H54 (cell line): ENCODE measurements at places on chromosomes 6 and 20.

DNA sequence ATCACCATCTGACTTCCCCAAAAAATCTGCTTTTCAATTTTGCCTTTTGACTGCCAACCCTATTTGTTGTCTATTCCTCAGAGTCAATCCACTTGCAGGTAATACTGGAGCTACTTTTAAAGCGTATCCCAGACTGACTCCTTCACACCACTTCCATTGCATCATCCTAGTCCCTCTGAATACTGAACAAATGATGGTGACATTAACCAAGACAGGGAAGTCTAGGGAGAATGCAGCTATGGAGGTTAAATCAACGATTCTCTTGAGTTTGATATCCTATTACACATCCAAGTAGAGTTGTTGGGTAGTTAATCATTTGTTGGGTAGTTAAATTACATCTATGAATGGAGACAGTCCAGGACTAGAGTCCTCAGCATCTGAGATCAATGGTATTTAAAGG, 2.0 kb downstream of the OGFRL1 start:
- DNase-seq: no peak

DNA sequence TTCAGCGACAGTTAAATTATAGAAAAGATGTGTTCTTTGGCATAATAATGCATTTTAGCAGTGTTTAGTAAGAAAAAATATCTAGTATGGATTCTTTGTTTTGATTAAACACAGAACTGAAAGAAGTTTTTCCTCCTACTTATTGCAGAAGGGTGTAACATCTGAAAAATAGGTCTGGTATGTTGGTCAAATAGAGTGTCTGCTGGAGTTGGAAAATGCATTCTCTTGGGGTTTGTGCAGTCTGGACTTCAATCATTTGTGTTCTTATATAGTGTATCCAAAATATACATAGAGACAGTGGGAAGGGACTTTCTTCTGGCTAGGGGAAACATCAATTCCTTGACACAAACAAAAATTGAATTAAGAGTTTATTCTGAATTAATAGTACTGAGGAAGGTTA, 132.4 kb upstream of the MAN1A1 start:
- DNase-seq: no peak

GRCh38 chr20:2179949-2180348, 78.3 kb downstream of the STK35 start:
- no peak for DNase-seq

GRCh38 chr6:141551318-141551717, 581.4 kb upstream of the GJE1 start:
- no peak for DNase-seq

DNA sequence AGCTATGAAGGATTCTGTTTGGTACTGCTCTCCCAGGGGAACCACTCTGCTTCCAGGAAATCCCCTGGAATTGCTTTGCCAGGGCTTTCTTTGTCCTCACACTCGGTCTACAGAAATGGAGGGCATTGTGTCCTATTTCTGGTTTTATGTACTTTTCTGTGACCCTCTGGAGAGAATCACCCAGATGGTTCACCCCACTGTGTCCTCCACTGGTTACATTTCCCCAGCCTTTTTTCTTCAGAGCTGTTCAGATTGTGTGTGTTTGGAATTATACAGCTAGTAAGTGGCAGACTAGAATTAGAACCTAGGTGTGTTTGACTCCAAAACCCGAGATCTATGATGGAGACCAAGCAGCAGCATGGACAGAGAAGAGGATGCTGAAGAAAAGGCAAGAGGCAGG, 80.8 kb downstream of the CD164 start:
- no peak for DNase-seq

- no peak for DNase-seq
These were observed 548 bp downstream of the GNL1 start for GRCh38 chr6:30555816-30556065.

DNA sequence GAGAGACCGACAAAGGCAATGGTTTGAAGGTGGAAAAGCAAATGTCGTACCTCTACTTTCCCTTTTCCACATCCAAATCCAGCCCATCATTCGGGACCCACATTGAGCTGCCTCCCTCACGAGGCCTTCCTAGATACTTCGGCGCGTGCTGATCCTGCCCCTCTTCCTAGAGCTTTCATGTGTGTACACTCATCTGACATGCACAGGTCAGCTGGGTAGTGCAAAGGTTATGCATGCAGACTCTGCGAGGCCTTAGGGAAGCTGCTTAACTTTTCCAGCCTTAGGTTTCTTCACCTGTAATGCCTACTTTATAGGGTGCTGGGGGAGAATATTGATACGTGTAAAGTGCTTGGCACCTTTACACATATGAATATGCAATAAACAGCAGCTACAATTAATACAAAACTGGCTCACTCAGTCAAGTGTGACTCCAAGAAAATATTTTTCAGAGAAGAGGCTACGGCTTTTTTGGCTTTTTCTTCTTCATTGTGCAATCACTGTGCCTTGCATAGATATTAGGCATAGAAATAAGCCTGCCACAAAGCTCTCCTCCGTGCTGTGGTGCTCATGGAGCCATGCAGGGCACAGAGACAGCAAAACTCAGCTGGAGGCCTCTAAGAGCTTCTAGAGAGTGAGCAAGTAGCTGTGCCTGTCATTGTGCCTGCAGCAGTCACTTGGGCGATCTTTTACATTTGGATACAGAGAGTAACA, 3.6 kb upstream of the MANBAL start:
- no peak for DNase-seq

GRCh38 chr6:5234874-5235273, 25.9 kb downstream of the LYRM4 start:
- DNase-seq: no peak
